GM19239 (cell line): ENCODE measurements at places on chromosomes 7 and 10.

- no peak for DNase-seq
These were observed 88.7 kb upstream of the KCTD7 start for GRCh38 chr7:66539902-66540375.

DNA sequence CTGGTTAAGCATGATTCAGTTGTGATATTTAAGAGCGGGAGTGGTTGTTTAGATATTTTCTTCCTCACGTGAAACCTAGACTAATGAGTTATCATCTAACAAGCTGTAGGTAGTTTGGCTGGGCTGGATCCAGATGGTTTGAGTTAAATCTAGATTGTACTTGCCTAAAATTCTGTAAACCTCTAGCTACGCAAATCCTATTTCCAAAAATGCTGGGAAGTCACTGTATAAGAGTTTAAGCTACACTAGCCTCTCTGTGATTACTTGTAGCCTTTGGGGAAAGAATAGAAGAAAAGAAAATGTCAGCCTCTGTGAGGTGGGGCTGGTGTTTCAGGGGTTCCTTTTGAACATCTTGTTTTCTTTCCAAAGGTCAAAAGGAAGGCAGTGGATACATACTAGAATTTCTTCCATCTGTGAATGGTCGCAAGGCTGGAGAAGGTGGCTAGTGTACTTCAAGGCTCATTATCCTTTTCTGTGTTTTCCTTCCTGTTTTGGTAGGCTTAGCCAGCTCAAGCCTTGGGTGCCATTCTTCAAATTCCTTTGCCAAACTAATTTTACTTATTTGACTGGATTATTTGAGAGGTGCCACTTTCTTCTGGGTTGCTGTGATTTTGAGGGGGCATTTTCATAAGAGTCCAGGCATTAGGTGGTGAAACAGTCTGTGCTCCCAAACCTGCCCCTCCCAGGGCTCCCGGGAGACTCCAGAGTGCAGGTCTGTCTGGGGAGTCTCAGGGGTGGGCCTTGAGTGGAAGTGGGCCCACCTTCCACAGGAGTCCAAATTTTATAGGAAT, 5.2 kb upstream of the EN2 start:
- no peak for DNase-seq

DNA sequence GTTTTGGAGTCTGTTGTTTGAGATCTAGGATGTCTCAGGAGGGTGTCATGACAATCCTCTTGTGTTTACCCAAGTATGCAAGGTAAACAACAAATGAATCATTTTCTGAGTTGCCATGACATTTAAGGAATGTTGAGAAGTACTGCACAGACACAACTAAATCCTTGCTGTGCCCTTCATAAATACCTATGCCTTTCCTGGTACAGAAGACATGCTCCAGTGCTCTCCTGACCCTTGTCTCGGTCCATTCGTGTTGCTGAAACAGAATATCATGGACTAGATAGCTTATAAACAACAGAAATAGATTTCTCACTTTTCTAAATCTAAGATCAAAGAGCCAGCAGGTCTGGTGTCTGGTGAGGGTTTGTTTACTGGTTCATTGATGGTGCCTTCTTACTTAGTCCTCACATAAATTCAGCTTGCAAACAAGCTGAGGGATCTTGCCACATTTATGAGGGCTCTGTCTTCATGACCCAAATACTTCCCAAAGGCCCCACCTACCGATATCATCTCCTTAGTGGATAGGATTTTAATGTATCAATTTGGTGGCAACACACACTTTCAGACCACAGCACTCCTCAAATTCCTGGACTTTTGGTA, 341.8 kb upstream of the SEMA3A start:
- no peak for DNase-seq

- DNase-seq: peak; percentile 1
These were observed 118.9 kb downstream of the PPP1R3A start for GRCh38 chr7:113799896-113800295.

DNA sequence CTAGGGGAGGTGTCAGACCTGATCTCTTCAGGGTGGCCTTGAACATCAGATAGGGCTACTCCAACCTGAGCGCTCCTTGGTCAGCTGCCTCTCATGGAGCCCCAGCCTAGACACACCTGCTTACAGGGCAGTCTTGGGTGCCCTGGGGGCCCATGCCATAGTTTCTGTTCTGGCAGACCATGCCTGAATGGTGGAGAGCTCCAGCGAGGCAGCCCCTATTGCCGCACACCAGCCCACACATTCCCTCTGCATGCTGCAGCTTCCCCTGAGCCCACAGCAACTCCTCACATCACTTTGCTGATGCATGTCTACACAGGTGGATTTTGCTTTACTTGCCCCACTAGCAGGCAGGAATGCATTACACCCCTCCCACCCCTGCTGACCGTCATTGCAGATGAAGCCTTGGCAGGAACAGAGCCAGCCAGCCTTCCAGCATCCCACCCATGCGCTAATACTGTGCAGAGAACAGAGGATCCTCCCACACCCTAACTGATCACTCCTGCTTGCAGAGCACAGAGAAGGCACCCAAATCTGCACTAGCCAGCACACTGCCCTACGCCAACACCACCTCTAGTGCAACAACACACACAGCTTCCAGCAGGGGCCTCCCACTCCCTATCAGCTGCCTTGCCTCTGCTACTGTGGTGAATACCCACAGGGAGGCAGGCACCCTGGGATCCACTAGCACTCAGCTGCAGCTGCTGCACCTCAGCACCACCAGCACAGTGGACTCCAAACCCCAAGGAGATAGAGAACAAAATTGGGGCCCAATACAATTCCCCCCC, 43.0 kb upstream of the GRM3 start:
- DNase-seq: no peak

DNA sequence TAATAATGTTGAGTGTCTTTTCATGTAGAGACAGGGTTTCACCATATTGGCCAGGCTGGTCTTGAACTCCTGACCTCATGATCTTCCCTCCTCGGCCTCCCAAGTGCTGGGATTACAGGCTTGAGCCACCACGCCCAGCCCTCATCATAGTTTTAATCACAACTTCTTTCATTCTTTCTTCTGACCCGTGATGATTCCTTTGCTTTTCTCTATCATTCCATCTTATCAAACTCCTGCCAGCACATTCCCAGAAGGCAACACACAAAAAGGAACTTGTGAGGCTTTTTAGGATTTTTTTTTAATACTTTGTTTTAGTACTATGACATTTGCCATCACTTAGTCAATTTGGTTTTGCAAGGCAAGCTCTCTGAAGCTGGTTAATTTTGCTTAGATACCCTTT, 77.5 kb upstream of the MEOX2 start:
- no peak for DNase-seq

GRCh38 chr7:22726345-22726906, 574 bp upstream of the IL6 start:
- DNase-seq: peak; percentile 56

GRCh38 chr7:70334295-70334694, 736.0 kb downstream of the AUTS2 start:
- no peak for DNase-seq

DNA sequence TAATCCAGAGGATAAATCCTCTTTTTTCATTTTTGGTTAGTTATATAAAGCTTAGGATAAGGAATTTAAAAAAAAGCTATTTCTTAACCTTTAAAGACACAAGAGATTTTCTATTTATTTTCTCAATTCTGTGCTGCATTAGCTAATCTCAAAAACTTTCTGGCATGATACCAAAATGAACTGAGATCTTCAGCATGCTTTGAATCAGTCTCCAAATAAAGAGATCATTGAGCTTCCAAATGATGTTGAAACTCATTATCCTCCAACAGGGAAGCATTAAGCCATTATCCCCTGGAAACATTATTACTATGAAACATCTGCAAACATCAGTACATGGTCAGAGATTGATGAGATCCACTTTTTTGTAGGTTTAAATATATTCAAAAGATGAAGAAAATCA, 350.3 kb upstream of the TEX47 start:
- no peak for DNase-seq

- no peak for DNase-seq
These were observed 594.7 kb upstream of the STEAP1 start for GRCh38 chr7:89559596-89559995.
